SW 1271 (cell line): ENCODE measurements at places on chromosomes 1 and 21.

GRCh38 chr1:27554759-27555699 is 48.9 kb downstream of the AHDC1 start:
- no peak for DNase-seq

DNA sequence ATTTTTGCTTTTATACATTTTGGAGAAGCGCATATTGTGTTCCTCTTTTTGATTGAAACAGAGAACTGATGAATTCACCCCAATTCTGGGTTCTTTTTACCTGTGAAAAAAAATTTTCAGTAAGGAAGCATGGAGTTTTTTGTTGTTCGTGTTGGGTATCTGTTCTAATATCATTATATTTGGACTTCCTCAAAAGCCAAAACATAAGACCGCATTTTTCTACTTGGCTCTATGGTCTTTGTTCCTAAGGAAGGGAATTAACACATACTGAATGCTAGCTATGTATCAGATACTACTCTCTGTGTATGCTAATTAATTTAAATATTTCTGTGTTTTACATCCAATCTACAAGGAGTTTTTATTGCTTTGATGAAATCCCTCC is 12.9 kb downstream of the EPB41 start:
- DNase-seq: no peak

DNA sequence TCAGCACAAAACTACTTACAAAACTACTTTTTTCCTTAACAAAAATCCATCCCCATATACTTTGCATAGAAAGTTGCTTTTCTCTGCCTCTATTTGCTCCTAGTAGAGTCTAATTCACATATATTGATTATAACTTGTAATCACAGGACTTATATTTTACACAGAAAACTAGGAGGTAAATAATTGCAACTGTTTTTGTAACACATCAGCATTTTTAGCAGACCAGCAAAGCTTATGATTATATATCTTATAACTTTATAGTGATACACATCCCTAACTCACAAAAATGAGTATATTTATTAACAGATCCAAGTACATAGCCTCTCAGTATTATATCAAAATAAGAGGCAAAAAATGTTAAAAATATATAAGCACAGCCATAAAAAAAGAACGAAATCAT is 17.3 kb upstream of the SLC35A3 start:
- no peak for DNase-seq

GRCh38 chr1:226061841-226062557 is 517 bp upstream of the H3-3A start:
- DNase-seq: peak; percentile 11

GRCh38 chr1:180505732-180506335 is 3.5 kb upstream of the ACBD6 start:
- DNase-seq: no peak

DNA sequence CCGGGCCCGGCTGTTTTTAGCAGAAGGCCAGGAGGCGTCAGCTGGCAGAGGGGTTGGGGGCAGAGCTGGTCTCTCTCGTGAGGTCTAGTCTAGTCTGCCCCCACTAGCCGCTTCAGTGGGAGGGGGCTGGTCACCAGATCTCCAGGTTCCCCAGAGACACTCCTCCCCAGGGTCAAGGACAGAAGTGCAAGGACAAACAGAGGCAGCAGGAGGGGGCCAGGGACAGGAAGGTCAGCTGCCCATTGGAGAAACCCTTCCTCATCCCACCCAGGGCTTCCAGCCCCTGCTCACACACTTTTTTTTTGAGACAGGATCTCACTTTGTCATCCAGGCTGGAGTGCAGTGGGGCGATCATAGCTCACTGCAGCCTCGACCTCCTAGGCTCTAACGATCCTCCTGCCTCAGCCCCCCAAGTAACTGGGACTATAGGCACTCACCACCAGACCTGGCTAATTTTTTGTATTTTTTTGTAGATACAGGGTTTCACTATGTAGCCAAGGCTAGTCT is 10.0 kb downstream of the FAM229A start:
- no peak for DNase-seq

GRCh38 chr21:28227881-28228635 is 764.6 kb downstream of the LTN1 start:
- DNase-seq: no peak

DNA sequence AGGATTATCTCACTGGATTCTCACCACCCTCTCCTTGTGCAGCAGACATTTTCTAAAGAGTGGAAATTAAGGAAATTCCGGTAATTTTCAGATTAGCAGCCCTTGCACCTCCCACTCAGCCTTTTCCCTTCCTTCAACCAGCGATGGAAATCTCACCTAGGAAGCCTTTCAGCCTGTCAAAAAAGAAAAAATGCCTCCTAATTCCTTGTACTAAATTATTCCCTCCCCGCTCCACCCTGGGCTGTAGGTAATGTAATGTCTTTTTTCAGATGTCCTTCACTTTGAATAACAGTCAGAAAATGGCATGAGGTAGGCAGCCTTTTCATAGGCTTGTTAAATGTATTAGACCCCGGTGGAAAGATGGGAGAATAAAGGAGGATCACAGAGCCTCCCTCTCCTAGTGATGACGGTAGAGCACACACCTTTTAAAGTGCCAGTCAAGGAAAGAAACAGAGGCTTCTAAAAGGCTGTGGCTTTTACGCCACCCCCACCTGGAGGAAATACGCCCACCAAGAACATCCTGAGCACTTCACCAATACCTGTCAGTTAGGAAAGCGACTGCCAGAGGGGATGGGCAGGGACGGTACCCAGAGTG is 62.8 kb upstream of the NEK2 start:
- DNase-seq: no peak

GRCh38 chr1:119040906-119041305 is 52.8 kb upstream of the TBX15 start:
- DNase-seq: no peak

GRCh38 chr1:54497338-54497737 is 50.7 kb upstream of the ACOT11 start:
- no peak for DNase-seq

GRCh38 chr21:44897326-44898010 is 23.2 kb downstream of the ITGB2 start:
- no peak for DNase-seq

- no peak for DNase-seq
Observed at GRCh38 chr1:204697893-204698292, 12.4 kb upstream of the LRRN2 start.

GRCh38 chr1:12001996-12002493 is 17.3 kb upstream of the MIIP start:
- DNase-seq: no peak

DNA sequence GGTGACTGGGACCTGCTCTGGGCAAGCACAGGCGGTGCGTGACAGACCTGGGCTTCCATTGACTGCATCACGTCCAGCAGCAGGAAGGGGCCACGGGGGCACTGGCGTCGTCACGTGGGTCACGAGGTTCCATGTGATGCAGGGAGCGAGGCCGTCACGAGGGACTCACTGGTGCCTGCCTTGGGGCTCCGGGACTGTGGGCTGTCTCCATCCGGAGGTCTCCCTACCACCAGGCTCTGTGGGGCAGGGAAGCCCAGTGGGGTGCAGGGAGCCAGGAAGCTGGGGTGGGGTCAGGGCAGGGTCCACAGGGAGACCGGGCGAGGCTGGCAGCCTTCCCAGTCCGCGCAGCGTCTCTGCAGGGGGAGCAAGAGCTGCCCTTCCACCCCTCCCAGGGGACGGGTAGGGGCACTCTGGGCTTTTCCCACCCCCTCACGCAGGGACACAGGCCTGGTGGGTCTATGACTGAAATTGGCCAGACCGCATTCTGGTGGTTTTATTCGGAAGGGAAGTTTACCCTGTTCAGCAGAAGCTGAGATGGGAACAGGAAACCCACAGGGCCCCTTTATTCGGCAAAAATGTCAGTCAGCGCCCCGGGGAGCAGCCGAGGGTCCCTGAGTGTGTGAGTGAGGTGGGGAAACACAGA is 416 bp upstream of the TNFRSF14 start:
- DNase-seq: no peak

- peak; percentile 7 for DNase-seq
Observed at GRCh38 chr1:2233997-2234761, 6.1 kb downstream of the SKI start.

DNA sequence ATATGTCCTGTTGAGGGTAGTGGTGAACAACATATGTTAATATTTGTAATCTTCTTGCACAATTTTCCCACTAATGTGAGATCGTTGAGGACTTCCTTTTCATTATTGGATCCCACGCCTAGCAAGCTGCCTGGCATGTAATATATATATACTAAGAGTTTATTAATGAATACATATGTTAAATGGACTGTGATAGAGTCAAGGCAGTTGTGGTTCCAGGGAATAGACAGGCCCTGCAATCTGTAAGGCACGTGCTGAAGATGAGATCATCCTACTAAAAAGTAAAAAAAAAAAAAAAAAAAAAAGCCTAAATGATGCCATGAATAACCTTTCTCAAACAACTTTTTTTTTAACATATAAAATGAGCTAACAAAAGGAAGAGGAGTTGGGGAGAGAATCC is 28.9 kb downstream of the PLPPR5 start:
- no peak for DNase-seq

DNA sequence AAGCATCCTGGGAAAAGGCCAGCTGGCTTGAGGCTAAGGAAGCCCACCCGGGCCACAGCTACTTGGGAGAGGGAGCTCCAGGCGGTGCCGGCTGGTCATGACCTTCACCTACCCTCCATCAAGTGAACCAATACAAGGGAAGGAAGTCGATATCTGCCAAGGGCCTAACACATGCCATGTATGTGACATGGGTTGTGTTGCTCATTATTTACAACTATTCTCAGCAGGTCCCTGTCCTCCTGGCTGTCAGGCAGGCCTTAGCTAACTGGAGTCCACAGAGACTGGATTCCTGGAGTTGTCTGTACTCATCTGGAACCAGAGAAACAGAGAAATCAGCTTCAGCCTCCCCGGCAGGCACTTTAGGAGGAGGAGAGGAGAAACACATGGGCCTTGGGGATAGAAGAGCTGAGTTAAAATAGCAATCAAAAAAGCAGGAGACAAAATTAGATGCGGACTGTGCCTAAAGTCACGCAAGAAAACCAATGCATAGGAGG is 15.7 kb downstream of the TCEA3 start:
- no peak for DNase-seq

GRCh38 chr1:35851132-35851869 is 31.7 kb upstream of the AGO1 start:
- no peak for DNase-seq

GRCh38 chr1:78491451-78492071 is 787 bp downstream of the PTGFR start:
- DNase-seq: peak; percentile 2

GRCh38 chr1:167262836-167263235 is 42.1 kb downstream of the POU2F1 start:
- DNase-seq: no peak

- no peak for DNase-seq
Observed at GRCh38 chr1:18407166-18408045, 73.3 kb upstream of the KLHDC7A start.

DNA sequence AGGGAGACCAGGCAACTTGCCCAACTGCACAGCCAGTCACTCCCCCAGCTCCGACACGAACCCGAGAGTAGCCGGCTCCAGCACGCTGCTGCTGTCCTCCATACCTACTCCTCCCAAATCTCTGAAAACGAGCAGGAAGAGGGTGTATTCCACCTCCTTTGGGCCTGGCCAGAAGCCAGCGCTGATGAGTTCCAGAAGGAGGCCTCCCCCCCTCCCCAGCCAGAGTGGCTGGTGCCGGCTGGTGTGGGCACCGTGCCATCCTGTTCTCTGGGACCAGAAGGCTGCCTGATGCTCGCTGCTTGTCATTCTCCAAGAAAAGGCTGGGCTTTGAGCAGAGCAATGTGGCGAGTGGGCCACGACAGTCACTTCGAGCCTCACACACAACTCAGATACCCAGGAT is 22.2 kb downstream of the KCNN3 start:
- DNase-seq: no peak

DNA sequence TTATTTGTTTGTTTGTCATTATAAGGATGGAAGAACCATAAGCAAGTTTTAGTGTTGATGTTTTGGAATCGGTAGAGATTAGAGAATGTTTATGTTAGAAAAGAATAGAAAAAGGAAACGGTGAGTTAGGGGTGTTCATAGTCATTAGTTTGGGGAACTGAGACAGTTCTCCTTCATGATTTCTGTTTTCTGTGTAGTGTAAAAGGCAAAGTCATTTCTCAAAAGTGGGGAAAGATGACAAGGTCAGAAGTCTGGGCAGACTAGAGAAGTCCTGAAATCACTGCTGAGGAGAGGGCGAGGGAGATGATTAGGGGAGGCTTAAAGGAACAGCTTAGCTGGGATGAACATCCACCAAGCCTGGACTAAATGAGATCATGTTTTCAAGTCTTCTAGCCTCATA is 498.9 kb downstream of the TTLL7 start:
- DNase-seq: no peak

GRCh38 chr1:56416495-56416894 is 162.9 kb downstream of the PLPP3 start:
- no peak for DNase-seq

DNA sequence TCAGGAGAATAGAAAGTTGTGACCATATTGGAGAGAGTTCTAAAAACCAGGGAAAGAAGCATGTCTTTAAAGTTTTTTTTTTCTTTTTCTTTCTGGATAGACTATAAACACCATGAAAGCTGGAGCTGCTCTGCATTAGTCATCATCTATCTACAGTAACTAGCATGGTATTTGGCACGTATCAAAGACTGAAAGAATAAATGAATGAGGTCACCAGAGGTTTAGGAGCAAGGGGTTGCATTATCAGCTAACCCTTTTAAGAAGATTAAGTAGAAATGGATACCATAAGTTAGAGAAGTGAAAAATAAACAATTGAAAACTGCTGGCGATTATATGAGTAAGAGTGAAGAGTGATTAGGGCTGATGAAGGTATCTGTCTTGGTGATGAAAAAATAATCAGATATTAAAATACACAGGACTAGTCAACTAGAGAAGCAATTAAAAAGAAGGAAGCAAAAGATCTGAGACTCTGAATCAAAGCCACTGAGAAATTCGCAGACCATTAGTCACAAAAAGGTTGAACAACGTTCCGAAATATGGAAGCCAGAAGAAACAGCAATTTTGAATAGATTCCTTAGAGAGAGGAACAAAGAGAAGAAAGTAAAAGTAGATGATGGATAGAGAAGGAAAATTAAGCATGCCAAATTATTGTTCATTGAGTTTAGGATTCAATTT is 536.4 kb downstream of the DPYD start:
- DNase-seq: no peak

GRCh38 chr21:15285556-15285955 is 220.8 kb upstream of the NRIP1 start:
- no peak for DNase-seq

DNA sequence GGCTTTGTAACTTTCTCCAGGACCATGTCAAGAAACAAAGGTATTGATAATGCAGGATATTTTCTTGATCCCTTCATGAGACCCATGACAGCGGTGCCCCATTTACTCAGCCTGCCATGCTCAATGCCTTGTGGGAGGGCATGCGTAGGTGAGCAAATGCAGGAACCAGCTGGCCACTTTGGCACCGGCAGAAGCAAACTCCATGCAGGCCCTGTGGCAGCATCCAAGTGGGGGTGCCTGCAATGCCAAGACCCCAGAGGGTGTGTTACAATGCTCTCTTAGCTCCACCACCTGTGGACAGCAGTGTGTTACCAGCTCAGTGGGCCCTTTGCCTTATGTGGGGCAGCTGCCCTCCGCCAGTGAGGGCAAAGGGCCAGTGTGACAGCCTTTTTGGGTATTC is 108.1 kb downstream of the ATP1B1 start:
- DNase-seq: no peak

- DNase-seq: no peak
Observed at GRCh38 chr1:53324728-53325297, 3.1 kb downstream of the LRP8 start.
